ENCODE measurements at places on chromosomes 2 and 18.

DNA sequence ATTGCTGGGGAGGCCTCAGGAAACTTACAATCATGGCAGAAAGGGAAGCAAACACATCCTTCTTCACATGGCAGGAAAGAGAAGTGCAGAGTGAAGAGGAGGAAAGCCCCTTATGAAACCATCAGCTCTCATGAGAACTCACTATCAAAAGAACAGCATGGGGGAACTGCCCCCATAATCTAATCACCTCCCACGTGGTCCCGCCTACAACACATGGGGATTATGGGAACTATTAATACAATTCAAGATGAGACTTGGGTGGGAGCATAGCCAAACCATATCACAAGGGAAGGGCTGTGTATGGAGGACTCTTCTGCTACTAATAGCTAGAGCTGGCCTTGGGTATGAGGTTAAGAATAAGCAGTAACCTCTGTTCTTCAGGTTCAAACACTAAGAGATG lies 8.8 kb upstream of the SETBP1 start:
- no peak for DNase-seq

DNA sequence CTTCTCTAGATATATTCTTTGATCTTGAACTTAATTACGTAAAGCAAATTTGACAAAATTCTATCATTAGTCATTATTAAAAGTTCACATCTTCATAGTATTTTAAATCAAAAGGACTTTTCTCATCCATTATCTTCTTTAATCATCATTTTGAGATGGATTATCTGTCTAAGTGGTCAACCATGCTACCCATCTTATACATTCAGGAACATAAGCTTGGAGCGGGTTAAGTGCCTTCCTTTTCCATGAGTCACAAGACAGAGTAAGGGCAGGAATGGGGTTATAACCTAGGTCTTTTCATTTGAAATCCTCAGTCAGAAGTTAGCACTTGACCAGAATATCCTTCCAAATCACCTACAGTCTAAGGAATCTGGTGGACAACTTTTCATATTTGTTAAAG lies 297.1 kb downstream of the TCF4 start:
- no peak for DNase-seq

DNA sequence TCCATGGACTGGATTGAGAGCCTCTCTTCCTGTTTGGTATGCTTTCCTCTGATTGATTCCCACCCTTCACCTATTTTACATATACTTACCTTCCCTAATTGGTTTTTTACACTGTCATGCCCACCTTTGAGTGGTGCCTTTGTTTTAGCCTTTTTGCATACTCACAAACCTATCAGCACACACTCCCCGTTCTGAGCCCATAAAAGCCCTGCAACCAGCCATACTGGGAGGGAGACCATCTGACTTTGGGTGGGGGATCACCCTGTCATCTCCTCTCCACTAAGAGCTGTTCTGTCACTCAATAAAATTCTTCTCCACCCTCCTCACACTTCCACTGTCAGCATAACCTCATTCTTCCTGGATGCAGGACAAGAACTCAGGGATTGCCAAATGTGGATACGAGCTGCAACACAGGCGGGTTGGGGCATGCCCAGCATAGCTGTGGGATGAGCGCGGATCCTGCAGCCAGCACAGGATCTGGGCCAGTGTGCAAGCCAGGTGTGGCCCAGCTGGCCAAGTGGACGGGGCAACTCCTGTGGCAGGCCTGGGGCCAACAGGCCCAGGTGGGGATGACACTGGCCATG lies 9.4 kb upstream of the MOB1A start:
- DNase-seq, result peak; percentile 52

DNA sequence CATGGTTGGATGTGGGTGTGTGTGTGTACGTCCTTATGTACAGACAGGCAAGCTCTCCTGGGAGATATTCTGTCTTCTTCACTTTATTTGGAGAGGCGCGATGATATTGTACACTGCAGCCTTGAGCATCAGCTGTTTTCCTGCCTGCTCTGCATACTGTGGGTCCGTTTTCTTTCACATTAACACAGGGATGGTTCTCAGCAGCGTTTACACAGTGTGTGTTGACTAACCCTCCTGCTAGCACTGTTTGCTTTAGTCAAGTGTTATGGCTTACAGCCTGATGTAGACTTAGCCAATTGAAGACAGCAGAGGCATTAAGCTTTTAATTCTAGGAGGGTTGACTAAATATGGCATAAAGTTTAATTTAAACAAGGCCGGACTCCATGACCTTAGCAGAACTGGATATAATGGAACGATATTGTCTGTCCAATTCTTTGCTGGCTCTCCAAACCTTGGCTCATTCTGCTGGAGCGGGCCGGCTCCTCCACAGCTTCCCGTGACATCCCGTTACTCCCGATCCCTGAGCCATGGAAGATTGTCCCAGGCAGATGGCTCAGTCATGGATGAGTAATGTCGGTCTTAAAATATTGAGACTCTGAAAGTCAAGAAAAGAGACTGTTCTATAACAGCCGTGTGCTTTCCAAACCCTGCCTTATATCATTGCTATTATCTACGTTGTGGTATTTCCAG lies 134.7 kb downstream of the TPGS2 start:
- DNase-seq, result no peak

GRCh38 chr2:49940626-49941025 lies 786.3 kb upstream of the FSHR start:
- DNase-seq, result no peak

- DNase-seq, result no peak
These were observed 161.5 kb downstream of the WDR7 start for GRCh38 chr18:56812674-56813073.

DNA sequence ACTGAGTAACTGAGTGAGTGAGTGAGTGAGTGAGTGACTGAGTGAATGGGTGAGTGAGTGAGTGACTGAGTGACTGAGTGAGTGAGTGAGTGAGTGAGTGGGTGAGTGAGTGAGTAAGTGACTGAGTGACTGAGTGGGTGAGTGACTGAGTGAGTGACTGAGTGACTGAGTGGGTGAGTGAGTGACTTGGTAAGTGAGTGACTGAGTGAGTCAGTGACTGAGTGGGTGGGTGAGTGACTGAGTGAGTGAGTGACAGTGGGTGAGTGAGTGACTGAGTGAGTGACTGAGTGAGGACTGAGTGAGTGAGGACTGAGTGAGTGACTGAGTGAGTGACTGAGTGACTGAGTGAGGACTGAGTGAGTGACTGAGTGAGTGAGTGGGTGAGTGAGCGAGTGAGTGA lies 13.9 kb downstream of the MAL start:
- no peak for DNase-seq

DNA sequence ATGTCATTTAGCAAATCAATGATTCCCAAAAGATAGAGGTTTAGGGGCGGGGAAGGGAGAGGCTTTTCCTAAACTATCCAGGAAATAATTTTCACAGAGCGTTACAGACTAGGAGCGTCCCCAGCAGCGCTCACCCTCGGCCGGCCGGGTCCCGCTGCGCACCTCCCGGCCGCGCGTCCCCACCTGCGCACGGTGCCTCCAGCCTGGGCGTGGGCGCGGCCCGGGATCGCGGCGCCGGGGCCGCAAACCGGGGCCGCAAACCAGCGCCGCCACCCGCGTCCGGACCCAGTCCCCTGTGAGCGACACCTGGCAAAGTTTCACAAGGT lies 684 bp upstream of the ZCCHC2 start:
- DNase-seq, result no peak

- DNase-seq, result no peak
These were observed 74.0 kb downstream of the NAB1 start for GRCh38 chr2:190722835-190723234.

DNA sequence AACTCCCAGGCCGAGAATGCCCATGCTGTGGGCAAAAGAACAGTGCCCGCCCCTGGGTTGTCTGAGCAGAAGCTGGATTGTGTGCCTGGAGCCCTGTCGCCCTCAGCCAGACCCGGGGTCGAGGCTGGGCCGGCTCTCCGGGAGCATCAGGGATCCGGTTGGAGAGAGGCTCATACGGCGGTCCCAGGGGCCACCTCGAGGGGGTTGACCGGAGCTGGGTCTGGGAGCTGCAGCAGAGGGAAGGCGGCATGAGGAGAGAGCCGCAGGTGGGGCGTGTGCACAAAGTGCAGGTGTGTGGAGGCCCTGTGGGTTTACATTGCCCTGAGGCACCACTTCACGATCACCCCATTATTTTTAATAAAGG lies 39.5 kb downstream of the MBP start:
- no peak for DNase-seq

- no peak for DNase-seq
These were observed 1528.5 kb upstream of the NXPH2 start for GRCh38 chr2:140308706-140309105.

DNA sequence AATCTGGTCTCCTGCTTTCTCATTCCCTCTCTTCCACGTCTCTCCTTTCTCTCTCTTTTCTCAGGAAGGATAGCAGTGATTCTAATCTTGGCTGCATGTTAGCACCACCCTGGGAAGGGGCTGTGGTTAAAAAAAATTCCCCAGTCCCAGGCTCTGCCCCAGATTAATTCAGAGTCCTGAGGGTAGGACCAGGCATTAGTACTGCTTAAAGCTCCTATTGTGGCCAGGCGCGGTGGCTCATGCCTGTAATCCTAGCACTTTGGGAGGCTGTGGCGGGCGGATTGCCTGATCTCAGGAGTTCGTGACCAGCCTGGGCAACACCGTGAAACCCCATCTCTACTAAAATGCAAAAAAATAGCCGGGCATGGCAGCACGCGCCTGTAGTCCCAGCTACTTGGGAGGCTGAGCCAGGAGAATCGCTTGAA lies 35.4 kb upstream of the EML4 start:
- DNase-seq, result no peak

DNA sequence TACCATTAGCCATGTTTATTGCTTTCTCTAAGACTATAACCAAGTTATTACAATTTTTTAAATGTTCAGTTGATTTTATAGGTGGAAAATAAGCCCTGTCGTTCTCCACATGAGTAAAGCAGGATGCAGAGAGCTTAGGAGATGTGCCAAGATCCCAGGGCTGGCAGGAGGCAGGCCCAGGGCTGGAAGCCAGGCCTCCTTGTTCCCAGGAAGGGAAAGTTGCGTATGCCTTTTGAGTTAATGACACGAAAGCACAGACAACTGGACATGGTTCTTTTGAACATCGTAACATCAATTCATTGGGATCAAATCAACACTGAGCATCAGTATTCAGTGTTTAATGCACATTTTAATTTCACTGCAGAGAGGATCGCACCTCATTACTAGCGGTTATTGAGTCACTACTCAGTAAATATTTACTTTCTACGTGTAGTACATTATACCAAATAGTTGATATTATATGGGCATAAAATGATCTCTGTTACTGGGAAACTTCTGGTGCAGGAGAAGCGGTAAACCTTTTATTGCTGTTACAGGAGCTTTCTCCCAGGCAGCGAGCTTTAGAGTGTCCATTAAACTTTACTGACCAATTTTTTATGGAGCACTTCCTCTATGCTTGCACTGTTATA lies 60.0 kb downstream of the RNF144A start:
- no peak for DNase-seq

DNA sequence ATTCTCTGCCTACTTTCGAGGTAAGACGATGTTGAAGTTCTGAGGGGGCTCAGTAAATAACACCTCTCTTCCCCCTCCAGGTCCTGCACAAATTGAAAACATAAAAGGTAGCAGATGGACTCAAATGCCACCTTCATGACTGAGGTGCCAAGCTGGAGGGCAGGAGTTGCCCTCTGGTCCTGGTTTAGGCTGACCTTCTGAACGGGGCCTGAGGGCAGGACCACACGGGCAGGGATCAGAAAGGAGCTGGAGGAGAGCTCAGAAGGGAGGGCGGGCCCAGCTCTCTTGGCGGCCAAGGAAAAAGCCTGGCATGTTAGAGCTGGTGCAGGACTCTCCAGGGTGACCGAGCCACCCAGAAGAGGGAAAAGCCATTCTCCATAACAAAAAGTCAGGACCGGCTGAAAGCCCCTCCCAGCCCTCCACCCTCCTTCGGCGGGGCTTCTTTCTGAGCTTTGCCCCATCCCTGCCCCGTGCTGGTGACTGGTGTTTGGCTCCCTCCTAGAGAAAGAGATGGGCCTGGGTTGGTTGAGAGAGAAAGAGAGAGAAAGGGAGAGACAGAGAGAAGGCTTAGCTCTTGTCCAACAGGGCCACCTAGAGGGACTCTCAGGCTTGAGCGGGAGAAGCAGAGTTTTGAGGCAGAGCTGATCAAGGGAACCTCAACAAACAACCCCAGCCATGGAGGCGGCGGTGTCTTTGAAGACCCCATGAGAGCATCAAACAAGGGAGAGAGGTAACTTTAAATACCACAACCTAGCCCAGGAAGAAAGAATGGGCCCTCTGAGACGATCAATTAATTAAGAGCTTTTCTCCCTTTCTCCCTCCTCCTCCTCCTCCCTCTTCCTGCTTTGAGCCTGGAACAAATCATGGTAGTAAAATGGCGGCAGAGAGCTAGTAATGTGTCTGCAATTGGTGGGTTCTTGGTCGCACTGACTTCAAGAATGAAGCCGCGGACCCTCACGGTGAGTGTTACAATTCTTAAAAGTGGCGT lies 50.8 kb downstream of the WIPF1 start:
- peak; percentile 82 for DNase-seq

GRCh38 chr18:7307030-7307429 lies 76.1 kb downstream of the LRRC30 start:
- no peak for DNase-seq

GRCh38 chr2:189347540-189347939 lies 93.7 kb upstream of the WDR75 start:
- DNase-seq, result peak; percentile 44

GRCh38 chr2:168470320-168471162 lies 14.5 kb downstream of the CERS6 start:
- peak; percentile 39 for DNase-seq

- DNase-seq, result no peak
These were observed 3.0 kb downstream of the RFTN2 start for GRCh38 chr2:197672371-197672893.

DNA sequence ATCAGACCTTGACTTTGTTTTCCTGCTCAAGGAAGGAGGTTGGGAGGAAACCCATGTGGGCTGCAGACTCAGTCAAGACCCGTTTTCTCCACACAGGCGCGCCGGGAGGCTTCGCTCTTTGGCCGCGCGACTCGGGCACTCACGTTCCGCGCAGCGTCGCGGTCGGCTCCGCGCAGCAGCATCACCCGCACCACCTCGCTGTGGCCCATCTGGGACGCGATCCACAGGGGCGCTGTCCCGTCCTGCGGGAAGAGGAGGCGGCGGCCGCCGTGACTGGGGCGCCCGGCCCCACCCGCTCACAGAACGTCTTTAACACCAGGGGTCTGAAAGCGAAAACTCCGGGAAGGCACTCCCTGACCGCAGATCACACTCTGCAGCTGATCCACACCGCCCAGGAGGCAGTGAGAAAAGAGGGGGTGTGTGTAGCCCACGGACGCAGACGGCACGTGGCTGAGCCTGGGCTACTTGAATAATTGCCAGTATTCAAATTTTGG lies 33.1 kb upstream of the NPC1 start:
- DNase-seq, result peak; percentile 70

GRCh38 chr2:104794441-104794840 lies 59.5 kb upstream of the POU3F3 start:
- no peak for DNase-seq

- DNase-seq, result peak; percentile 86
These were observed 524 bp upstream of the FEV start for GRCh38 chr2:218985325-218986091.

GRCh38 chr18:33231474-33232317 lies 208.8 kb downstream of the CCDC178 start:
- peak; percentile 92 for DNase-seq

DNA sequence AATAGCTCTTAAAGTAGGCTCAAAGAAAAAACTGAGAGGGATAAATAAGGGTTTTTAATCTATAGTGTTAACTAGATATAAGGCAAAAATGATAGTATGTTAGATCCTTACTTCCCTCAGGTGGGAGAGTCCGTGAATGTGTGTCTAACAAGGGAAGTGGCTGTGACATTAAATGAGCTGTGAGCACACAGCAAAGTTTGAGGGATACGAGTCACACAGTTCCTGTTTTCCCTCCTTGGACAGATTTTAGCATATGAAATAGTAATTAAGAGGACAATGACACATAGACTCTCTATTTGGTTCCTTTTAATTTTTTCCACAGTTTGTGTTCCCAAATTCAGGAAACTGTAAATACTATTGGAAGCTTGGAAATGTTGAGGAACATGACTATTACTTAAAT lies 148.4 kb upstream of the CAVIN2 start:
- no peak for DNase-seq

Measured in GM23338 (cell line).